Activated naive CD4-positive, alpha-beta T cell treated with anti-CD3 and anti-CD28 coated beads, Interleukin-2, amount 10 ng/mL, durations not matched to agents 5 hours and 36 hours (primary cell): ENCODE measurements at places on chromosomes 2 and 18. TPM values are rescaled to one million over a fixed set of nuclear protein-coding genes. Genes with fewer than 3 reads are reported as not detected.

PTPRN gene
- not detected for total RNA-seq

TOGARAM2 gene
- 4.6 TPM for total RNA-seq

CAPN13 gene
- total RNA-seq = not detected

CCBE1 gene
- total RNA-seq = not detected

SCN9A gene
- total RNA-seq = 0.26 TPM

GREB1 gene
- 0.43 TPM for total RNA-seq

STARD6 gene
- total RNA-seq = not detected

LIMS2 gene
- 53.4 TPM for total RNA-seq

CROCC2 gene
- not detected for total RNA-seq

PKP4 gene
- 37.0 TPM for total RNA-seq

CHCHD5 gene
- total RNA-seq = 40.4 TPM

TANC1 gene
- 0.73 TPM for total RNA-seq

ASAP2 gene
- 0.34 TPM for total RNA-seq

RIT2 gene
- total RNA-seq = not detected
